ENCODE measurements at places on chromosomes 7 and 10.

- DNase-seq = no peak
Measured at GRCh38 chr10:115095758-115096157, 2.6 kb downstream of the ATRNL1 start.

GRCh38 chr10:60663850-60664249, 114.4 kb upstream of the CDK1 start:
- DNase-seq = no peak

GRCh38 chr10:89738551-89739209, 37.3 kb downstream of the KIF20B start:
- DNase-seq = no peak

- DNase-seq = no peak
Measured at GRCh38 chr10:23034790-23035189, 60.6 kb upstream of the MSRB2 start.

DNA sequence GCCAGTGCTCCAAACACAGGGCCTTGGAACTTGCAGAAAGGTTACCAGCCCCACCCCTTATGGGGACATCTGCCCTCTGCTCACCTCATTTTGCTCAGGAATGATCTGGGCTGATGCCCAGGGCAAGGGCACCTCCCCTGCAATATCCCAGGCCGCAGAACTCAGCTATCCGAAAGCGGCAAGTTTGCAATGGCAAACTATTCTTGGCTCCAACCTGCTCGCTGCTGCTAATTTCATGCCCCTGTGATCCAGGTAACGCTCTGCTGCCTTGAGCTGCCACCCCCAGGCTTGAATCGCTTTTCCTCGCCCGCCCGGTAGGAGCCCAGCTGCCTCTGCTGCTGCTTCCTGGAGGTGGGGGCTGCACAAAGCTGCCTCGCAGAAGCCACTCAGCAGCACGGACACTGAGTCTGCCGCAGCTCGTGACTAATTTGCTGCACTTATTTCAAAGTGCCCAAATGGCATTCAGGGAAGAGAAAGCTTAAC, 18.2 kb downstream of the SLC29A3 start:
- no peak for DNase-seq

DNA sequence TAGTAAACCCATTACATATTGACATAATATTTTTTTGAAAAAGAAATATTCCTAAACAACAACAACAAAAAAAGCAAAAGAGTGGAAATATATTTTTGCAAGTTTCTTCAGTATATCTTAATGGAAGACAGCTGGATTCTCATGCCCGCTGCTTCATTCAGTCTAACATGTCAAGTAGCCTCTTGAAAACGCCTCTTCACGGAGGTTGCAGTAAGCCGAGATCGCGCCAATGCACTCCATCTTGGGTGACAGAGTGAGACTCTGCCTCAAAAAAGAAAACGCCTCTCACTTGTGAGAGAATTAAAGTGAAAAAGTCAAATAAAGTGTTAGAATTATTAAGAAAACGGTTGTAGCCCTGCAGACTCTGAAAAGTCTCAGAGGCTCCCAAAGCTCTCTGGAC, 1.3 kb downstream of the CUTC start:
- peak; percentile 28 for DNase-seq

DNA sequence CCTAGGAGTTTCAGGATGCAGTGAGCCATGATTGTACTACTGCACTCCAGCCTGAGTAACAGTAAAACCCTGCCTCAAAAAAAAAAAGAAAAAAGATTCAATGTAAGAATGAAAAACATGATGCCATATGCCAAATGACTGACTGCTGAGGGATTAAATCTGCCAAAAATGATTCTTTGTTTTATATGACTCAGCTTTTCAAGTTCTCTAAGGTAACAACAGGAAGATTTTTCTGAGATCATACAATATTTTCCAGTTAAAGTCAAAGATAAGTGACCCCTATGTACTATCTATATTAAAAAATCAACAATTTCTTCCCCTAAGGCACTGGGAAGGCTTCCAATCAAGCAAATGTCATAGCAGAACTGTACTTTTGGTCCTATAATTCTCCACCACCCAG, 271.2 kb upstream of the IMMP2L start:
- no peak for DNase-seq

DNA sequence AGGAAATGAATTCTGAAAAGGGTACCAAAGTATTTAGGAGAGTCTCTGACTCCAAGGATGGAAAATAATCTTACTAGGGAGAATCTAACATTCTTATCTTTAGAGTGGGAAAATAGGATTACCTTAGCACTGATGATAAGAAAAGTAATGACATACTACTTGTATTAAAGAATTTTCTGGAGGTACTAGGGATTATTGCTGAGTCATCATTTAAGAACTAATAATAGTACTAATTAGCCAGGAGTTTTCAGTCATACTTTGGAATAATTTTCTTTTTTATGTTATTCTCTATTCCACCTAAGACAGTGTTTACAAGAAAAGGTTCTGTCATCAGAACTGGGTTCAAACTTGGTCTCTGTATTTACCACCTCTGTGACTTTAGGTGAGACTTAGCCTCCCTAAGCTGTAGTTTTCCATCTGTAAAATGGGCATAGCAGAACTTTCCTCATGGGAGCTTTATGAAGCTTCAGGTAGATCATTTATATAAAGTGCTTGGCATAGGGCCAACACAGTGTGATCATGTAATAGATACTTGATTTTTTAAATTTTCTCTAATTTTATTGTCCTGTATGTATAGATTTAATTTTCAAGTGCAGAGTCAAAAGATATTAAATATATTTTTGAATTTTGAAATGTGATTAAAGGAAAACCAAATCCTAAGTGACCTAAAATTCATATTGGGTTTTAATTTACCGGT, 20.4 kb downstream of the ITGB8 start:
- no peak for DNase-seq

- no peak for DNase-seq
Measured at GRCh38 chr10:62238880-62239279, 29.8 kb downstream of the RTKN2 start.

DNA sequence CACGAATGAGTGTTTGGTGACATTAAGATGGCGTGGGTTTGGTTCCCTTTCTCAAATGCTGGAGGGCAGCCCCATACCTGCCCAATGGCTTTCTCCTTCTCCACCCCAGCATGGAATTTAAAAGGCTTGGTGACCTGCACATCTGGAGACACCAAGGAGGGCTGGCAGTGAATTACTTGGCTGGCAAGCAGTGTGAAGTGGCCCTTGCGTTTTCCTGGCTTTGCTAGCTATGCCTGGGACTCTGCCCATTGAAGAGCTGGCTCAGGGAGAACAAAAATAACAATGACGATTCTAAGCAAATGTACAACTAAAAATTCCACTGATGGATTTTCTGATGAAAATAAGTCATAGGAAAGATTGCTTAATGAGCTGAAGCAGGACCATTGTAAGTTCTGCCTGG, 203.7 kb downstream of the CYP26A1 start:
- no peak for DNase-seq

DNA sequence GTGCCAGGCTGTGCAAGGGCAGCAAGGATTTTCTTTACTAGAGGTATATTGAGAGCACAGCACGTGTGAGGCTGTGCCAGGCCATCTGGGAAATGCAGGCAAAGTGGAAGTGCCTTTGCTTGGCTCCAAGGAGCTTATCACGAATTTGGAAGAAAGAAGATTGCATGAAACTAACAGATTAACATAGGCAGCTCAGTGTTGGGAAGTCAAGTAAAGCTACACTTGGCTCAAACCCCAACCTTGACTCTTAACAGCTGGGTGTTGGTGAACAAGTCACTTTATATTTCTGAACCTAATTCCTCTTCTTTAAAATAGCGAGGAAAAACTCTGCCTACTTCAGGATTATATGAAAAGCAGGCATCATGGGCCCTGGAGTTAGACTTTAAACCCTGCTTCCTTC, 105.2 kb downstream of the PLCE1 start:
- no peak for DNase-seq

GRCh38 chr10:33487014-33487776, 152.7 kb upstream of the NRP1 start:
- DNase-seq = peak; percentile 37

DNA sequence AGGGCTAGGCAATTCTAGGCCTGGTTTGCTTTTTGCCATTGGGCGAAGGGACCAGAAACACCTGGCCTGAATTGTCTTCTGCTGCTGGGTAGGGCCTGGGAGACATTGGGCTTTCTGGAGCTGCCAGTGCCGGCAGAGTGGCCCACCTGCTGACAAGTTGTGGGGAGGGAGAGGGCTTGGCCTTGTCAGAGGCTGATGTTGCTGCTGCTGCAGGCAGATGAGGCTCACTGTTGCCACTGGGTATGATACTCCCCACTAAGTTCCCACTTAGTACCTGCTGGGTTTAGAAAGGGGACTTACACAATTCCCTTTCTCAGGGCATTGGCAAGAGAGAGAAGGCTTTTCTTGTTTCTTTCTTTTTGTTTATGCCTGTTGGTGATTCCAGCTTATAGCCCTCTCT, 289.6 kb upstream of the NPVF start:
- no peak for DNase-seq

DNA sequence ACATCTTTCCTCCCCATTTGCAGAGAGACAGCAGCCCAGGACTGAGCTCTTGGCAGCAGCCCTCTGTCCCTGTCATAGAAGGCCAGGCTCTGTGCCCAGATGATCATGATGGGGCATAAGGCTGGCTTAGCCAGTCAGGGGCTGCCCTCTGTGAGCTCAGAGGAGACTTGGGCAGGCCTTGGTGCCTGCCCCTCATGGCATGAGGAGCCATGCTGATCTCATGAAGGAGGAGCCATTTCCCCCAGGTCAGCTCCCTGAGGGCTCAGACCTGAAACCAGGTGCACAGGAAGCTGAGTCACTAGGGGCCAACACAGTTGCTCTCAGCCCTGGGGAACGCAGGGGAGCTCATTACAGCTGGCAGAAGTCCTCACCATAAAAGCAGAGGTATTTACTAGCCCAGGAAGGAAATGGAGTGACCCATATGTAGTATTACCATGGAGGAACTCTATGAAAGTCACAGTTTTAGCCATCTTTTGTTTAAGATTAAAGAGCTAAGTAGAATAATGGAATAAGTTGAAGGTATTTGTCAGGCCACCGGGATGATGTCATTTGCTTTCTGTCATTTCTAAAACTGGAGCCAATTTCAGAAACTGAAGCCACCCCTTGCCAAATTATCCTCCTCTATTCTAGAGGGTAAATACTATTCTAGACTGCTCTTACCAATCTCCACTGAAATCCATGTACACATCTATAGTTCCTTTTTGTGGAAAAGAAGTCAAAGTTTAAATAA, 362.4 kb upstream of the ZNF32 start:
- DNase-seq = no peak

DNA sequence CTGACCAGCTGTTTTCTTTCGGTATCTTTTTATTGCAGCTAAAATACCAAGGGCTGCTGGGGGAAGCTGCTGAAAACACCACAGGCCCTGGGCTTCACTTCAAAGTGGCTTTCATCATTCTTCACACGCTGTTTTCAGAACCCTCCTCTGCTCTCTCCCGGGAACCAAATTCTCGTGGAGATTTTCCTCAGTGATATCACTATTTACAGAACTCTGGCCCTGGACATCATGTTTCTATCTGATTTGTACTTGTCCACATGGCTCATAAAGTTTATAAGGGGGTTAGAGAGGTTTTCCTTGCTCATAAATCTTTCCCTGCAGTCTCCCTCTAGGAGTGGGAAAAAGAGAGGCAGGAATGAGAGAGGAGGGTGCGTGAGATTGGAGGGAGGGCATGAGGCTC, 177.4 kb upstream of the NPVF start:
- no peak for DNase-seq

- DNase-seq = no peak
Measured at GRCh38 chr10:131065673-131066305, 245.7 kb downstream of the TCERG1L start.

GRCh38 chr7:88090671-88091070, 129.2 kb downstream of the SRI start:
- no peak for DNase-seq

DNA sequence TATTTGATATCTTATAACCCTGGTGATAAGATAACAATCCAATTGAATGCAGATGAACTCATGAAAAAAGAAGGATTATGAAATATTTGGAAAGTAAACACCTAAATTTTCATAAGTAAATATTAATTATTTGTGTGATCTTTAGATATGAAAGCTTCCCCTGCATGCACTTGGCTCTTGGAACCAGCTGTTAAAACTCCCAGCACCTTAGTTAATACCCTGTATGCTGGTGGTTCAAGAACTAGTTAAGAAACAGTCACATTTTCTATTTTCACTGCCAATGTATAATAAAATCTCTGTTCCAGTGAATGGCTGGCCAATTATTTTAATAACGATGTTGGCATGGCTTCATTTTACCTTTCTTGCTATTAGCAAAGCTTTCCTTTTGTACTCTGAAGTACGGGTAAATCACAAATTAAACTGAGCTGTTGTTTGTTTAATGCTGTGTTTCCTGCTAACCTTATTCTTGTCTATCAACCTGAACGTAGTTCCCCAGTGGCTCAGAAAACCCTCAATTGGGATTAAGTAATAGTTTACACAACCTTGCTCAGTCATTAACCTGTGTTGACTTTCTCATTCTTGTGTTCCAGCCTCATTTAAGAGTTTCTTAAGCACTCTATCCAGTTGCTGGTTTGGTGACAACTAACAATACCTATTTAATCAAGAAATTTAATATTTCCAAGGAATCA, 38.9 kb downstream of the MET start:
- no peak for DNase-seq

- no peak for DNase-seq
Measured at GRCh38 chr7:123666492-123666891, 10.8 kb downstream of the LMOD2 start.

DNA sequence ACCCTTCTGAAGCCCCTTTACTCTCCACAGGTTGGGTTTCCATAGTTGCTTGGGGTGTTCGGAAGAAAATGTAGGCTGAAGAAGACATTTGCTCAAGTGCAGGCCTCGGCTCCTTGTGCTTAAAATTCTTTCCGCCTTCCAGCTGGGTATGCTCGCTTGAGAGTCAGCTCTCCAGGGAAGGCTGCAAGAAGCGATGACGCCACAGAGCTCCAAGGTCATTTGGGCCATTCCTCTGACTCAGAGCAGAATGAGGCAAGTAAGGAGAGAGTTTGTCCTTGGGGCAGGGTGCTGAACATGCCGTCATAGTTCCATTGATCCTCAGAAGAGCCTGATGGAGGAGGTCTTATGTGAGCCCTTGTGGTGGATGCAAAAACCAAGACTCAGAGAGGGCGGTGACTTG, 27.4 kb upstream of the HSPA12A start:
- peak; percentile 32 for DNase-seq

- DNase-seq = peak; percentile 27
Measured at GRCh38 chr7:24722386-24723177, 34.7 kb downstream of the GSDME start.

DNA sequence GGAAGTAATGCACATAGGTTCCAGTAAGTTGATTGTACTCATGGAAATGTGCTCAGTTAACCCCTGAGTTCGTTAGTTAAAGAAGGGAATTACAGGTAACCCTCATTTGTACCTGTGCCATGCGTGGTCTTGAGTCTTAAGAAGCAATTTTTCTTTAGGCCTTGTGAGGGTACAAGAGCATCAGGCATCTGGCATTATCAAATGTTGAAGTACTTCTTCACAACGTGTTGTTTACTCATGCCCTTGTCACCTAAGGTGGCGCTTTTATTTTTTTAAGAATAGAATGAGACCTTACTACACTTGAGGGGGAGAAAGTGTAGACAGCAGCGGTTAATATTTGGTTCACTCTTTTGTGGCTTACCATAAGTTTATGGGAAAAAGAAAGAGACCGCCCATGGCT, 167.1 kb downstream of the VTI1A start:
- DNase-seq = no peak

GRCh38 chr7:53993224-53993623, 549.0 kb upstream of the VSTM2A start:
- no peak for DNase-seq

Measured in foreskin fibroblast (primary cell).